ENCODE measurements at places on chromosomes 6 and 20. TPM values are rescaled to one million over a fixed set of nuclear protein-coding genes. Genes with fewer than 3 reads are reported as not detected.

ENPP5 gene
- 1.5 TPM for total RNA-seq

RIMS1 gene
- 16.8 TPM for total RNA-seq

RAB32 gene
- 6.8 TPM for total RNA-seq

TREML2 gene
- total RNA-seq, result not detected

NKAIN4 gene
- not detected for total RNA-seq

PRSS35 gene
- total RNA-seq, result not detected

CCND3 gene
- total RNA-seq, result 38.1 TPM

TTK gene
- total RNA-seq, result 2.7 TPM

SLC22A16 gene
- not detected for total RNA-seq

CYP39A1 gene
- 3.0 TPM for total RNA-seq

CASP8AP2 gene
- total RNA-seq, result 11.5 TPM

BPI gene
- not detected for total RNA-seq

NNAT gene
- total RNA-seq, result 0.76 TPM

ID1 gene
- 670 TPM for total RNA-seq

ULBP2 gene
- total RNA-seq, result 5.0 TPM

DEFB123 gene
- not detected for total RNA-seq

NHSL1 gene
- total RNA-seq, result 37.6 TPM

TBXT gene
- not detected for total RNA-seq

ABHD16B gene
- not detected for total RNA-seq

MAP7 gene
- 33.0 TPM for total RNA-seq

CCN5 gene
- 22.5 TPM for total RNA-seq

C6orf163 gene
- total RNA-seq, result 0.35 TPM

CPNE5 gene
- 2.5 TPM for total RNA-seq

CDC25B gene
- total RNA-seq, result 26.2 TPM

PRL gene
- total RNA-seq, result not detected

Measured in esophagus squamous epithelium (tissue), 5 donors.